ENCODE measurements at places on chromosomes 1 and 21. TPM values are rescaled to one million over a fixed set of nuclear protein-coding genes. Genes with fewer than 3 reads are reported as not detected.

RGS1 gene
- total RNA-seq, result not detected

FCN3 gene
- total RNA-seq, result not detected

VAV3 gene
- total RNA-seq, result 4.2 TPM

BRDT gene
- total RNA-seq, result not detected

GPR52 gene
- 2.4 TPM for total RNA-seq

TTC39A gene
- 1.5 TPM for total RNA-seq

MEX3A gene
- total RNA-seq, result 0.65 TPM

DDR2 gene
- total RNA-seq, result 472 TPM

OR11L1 gene
- not detected for total RNA-seq

RPTN gene
- total RNA-seq, result not detected

WDR4 gene
- 11.2 TPM for total RNA-seq

CFAP74 gene
- not detected for total RNA-seq

LCE1F gene
- not detected for total RNA-seq

MSH4 gene
- total RNA-seq, result 0.12 TPM

APCS gene
- total RNA-seq, result not detected

PLPP3 gene
- total RNA-seq, result 851 TPM

LCE1B gene
- total RNA-seq, result not detected

ENSA gene
- total RNA-seq, result 62.3 TPM
